Mesenchymal stem cell (in vitro differentiated cells and primary cell): ENCODE measurements at places on chromosomes 6 and 20.

DNA sequence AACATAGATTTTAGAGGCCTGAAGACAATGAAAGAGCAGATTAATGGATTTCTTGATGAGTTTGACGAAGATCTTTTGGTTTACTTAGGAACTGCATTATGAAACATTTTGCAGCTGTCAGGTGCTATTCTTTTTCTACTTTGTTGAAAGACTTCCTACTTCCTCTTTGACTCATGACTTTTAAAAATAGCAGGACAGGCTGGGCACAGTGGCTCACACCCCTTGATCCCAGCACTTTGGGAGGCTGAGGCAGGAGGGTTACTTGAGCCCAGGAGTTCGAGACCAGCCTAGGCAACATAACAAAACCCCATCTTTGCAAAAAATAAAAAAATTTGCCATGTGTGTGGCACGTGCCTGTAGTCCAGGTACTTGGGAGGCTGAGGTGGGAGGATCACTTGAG is 52.0 kb downstream of the ITCH start:
- no peak for DNase-seq

DNA sequence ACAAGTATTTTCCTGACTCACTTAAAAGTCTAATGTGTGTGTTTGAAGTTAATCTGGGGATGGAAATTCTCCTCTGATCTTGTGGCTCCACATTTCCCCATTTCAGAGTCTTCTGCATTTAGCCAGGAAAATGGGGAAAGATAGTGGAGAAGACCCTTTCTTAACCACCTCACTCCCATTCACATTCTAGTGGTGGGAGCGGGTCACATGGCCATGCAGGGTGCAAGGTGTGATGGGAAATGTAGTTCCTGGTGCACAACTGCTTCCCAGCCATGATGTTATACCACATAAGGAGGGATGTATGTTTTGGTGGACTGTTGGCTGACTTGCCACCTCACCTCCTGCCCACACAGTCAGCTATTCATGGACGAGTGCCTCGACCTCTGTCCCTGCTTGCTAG is 61.8 kb downstream of the BANF2 start:
- no peak for DNase-seq

GRCh38 chr6:167113047-167113754 is 9.7 kb upstream of the CCR6 start:
- no peak for DNase-seq

DNA sequence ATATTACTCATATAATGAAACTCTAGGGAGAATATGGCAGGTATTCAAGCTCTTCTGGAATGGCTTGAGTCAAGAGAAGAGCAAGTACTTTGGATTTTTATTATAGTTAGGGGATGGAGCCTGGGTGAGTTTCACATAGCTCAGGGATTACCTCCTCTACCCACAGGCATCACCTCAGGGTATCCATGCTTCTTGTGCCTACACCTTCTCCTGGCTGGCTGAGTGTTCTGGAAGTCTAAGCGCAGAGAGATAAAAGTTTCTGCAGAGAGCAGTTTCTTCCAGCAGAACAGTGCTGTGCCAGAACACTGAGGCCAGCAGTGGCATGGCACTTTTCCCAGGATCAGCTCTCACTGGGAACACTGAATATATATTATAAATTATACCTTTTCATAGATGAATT is 199.7 kb upstream of the KCNQ5 start:
- no peak for DNase-seq

GRCh38 chr6:39931607-39932006 is 2.7 kb downstream of the MOCS1 start:
- no peak for DNase-seq

- peak; percentile 21 for DNase-seq
These were observed 27.8 kb upstream of the CENPW start for GRCh38 chr6:126312013-126312665.

- DNase-seq = peak; percentile 73
These were observed 110.7 kb upstream of the PHACTR1 start for GRCh38 chr6:12605888-12606345.

DNA sequence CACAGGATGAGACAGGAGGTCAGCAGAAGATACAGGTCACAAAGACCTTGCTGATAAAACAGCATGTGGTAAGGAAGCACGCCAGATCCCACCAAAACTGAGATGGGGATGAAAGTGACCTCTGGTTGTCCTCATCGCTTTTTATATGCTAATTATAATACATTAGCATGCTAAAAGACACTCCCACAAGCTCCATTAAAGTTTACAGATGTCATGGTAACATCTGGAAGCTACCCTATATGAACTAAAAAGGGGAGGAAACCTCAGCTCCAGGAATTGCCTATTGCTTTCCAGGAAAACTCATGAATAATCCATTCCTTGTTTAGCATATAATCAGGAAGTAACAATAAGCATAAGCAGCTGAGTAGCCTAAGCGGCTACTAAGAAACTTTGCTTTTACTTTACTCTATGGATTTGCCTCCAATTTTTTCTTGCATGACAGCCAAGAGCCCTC is 8.4 kb upstream of the RIN2 start:
- DNase-seq = no peak

- DNase-seq = peak; percentile 8
These were observed 17.4 kb downstream of the PIGT start for GRCh38 chr20:45433316-45433715.

DNA sequence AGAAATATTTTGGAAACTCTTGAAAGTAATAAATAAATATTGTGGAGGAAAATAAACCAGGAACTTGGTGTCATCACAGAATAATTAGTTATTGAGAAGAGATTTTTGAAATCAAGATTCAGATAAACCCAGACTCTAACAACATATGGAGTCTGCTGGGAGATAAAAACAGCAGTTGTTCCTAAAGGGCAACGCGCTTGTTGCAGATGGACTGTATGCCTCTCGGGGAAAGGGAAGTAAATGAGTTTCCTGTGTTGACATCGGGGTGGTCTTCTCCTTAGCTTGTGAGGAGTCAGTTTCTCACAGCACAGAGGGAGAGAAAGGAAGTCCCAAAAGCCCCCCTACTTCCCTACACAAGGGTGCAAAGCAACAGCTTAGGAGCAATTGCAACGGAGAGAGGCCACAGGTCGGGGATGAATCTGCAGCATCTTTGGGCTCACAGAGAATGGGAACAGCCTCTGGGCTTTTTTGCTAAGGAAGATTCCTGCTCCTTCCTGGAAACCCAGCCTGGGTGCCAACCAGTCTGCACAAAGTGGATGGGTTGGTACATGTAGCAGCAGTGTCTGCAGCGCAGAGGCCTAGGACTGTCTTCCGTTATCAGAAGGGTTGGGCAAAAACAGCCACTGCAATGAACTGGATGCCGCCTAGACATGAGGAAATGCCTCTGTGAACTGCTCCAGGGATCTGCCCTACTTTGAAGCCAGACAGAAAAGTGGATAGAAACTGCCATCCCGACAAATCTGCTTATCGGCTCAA is 603.0 kb upstream of the NRSN1 start:
- no peak for DNase-seq

DNA sequence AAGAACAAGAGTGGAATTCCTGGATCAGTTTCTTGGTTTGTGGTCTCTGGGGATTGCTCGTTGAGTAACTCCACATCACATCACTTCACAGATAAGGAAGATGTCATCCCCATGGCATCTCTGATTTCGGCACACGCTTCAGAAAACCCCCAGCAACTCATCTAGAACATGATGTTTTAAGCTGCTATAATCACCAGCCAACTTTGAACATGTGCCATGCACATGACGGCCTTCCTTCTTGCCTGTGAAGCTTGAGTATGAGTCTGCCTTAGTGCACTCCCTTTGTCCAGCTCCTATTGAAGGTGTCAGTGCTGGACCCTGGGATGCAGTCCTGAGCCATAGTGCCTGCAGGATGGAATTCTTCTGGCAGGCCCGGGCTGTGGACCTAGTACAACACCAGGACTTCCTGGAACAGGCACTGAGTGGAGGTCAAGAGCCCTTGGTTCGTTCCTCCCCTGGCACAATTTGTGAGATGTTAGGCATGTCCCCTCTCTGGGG is 231.5 kb upstream of the SUPT3H start:
- peak; percentile 86 for DNase-seq

GRCh38 chr6:45115696-45116095 is 212.4 kb upstream of the RUNX2 start:
- DNase-seq = peak; percentile 83

DNA sequence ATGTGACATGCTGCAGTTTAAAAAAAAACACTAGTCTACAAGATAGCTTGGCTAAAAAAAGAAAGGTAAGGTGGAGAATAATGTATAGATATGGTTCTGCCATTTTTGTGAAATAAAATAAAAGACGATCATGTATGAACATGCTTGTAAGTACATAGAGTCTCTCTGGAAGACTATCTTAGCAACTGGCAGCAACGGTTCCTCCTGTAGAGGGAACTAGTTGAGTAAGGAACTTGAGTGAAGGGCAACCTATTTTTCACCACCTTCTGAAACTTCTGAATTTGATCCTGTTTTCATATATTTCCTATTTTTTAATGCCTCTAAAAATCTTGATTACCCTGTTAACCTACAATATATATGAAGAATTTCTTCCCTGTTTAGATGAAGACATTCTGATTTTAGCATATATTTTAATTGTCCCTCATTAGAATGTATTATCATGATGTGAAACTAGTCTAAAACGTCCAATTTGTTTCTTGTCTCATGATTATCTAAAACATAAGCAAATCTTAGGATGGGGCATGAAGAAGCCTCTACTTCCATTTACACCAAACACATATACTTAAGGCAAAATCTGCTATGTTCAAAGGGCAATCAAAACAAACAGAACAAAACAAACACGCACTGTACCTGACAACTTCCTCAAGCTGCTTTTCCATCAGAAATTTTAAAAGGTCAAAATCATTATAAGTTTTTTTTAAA is 202.5 kb downstream of the ISM1 start:
- DNase-seq = no peak

GRCh38 chr6:27861861-27862260 is 50.3 kb downstream of the OR2B2 start:
- DNase-seq = no peak

- peak; percentile 46 for DNase-seq
These were observed 37.4 kb upstream of the FAM83C start for GRCh38 chr20:35329435-35330139.

- no peak for DNase-seq
These were observed 119.1 kb downstream of the CHD6 start for GRCh38 chr20:41499064-41499463.

DNA sequence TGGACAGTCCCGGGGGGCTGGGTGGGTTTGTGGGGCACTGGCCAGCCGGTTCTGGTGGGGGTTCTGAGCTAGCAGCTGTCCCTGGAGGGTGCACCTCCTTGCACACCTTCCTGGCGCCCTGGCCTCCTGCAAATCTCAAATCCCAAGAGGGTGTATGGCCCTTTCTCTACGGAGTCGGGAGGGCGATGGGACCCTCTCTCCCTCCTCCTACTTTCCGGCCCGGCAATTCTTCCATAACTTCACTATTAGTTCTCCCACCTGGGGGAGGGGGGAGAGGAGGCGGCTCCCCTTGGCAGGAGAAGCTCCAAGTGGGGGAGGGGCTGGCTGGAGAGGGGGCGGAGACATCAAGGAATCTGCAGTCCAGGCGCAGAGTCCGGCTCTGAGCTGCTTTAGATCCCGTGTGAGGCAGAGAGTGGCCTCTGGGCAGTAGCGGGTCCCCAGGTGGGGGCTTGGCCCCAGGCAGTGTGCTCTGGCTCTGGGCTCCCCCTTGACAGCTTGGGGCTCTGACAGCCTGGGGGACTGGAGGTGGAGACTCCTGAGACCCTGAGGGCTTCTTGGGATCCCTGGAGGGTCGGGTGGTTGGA is 1.4 kb upstream of the LAMA5 start:
- DNase-seq = no peak

GRCh38 chr6:26394289-26394688 is 7.8 kb upstream of the BTN3A1 start:
- peak; percentile 60 for DNase-seq

DNA sequence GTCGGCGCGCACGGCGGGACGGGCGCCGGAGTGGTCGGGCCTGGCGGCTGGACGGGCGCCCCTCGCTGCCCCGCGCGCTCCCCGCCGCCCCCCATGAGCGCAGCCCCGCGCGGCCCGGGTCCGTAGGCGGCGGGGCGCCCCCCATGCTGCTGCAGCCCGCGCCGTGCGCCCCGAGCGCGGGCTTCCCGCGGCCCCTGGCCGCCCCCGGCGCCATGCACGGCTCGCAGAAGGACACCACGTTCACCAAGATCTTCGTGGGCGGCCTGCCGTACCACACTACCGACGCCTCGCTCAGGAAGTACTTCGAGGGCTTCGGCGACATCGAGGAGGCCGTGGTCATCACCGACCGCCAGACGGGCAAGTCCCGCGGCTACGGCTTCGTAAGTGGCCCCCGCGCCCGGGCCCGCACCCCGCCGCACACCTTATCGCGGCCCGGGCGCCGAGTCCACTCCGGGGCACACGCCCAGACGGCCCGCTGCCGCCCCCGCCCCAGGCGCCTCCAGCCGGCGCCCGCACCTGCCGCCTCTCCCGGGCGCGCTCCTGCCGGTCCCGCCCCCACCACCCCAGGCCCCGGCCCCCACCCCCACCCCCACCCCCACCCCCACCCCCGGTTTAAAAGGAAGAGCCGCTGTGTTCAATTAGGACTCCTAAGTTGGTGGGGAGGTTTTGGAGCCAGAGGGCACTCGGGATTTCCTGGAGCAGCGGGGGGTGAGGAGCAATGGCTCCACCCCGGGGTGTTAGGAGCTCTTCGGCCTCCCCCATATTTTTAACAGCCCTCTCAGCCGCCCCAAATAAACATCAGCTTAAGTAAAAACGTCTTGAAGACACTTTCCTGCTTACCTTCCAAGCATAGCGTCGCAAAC is 474 bp downstream of the RBM38 start:
- peak; percentile 18 for DNase-seq

GRCh38 chr6:64243618-64244017 is 608.0 kb downstream of the PHF3 start:
- no peak for DNase-seq

GRCh38 chr6:170198298-170198697 is 92.6 kb downstream of the DLL1 start:
- DNase-seq = no peak

DNA sequence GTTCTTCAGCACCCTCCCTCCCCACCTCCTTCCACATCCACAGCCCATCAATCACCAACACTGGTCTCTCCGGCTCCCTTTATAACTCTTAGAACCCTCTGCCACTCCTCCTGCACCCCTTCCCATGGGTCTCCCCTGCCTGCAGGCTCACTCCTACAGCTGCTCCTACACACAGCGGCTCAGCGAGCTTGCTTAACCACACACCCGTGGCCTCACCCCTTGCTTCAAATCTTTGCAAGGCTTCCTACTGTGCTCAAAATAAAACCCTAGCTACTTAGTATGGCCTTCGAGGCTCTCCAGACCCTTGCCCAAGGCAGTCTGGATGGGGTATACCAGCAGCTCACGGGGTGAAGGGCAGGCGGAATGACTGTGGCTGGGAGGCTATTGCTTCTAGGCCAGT is 63.7 kb downstream of the JPH2 start:
- no peak for DNase-seq

GRCh38 chr6:131858765-131859415 is 51.1 kb downstream of the ENPP1 start:
- peak; percentile 32 for DNase-seq
